Sigmoid colon (tissue), 7 donors: ENCODE measurements at places on chromosomes 2 and 18.
A peak's percentile ranks its signal among the peaks of the same experiment; 100 is the strongest.

DNA sequence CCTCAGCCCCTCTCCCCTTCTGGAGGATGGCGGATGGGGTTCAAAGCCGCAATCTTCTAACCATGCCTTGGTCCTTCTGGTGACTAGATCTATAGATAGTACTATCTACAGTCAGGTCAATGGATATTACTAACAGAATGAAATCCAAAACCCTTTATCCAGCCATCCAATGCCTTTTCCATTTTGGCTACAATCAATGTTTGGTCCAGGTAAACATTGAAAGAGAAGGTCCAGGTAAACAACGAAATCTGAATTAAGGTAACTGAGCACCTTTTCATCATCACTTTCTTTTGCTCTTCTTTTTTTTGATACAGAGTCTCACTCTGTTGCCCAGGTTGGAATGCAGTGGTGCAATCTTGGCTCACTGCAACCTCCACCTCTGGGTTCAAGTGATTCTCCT, 9.7 kb downstream of the PPP4R3B start:
- no peak for DNase-seq

- DNase-seq = no peak
Measured at GRCh38 chr2:4381773-4382172, 678.4 kb downstream of the DCDC2C start.

DNA sequence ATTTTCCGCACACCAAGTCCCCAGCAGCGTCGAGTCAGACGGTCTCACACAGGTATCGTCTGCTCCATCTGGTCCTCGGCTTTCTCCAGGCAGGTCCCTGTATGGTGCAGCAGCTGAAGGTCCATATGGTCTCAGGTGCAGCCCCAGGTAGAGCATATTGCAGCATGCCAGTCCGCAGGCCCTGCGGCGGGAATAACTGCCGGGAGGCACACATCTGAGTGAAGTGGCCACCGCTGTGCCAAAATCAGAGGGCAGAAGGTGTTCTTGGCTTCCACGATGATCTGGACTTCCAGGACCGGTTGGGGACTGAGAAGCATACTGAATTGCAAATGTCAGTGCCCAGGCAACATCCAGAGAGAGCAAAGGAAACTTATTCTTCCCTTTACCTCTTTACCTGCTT, 320.3 kb downstream of the RNF144A start:
- no peak for DNase-seq

GRCh38 chr2:226325526-226325925, 474.1 kb downstream of the IRS1 start:
- DNase-seq = no peak

DNA sequence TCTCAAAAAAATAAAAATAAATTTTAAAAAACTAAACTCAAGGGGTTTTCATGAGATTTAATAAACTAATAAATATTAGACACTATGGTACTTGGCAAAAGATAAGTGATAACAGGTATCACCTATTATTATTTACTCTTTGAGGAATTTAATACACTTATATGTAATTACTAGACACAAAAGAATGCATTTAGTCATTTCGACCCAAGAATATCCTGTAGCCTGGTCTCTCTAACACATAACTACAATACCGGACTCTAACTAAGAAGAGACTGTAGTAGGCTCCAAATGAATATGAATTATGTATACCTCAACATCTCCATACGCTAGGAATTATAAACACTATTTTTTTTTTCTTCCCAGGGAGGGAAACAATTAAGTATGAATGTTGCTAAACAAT, 850.7 kb downstream of the CPS1 start:
- no peak for DNase-seq

GRCh38 chr2:222038067-222038802, 260.6 kb downstream of the PAX3 start:
- DNase-seq = no peak

DNA sequence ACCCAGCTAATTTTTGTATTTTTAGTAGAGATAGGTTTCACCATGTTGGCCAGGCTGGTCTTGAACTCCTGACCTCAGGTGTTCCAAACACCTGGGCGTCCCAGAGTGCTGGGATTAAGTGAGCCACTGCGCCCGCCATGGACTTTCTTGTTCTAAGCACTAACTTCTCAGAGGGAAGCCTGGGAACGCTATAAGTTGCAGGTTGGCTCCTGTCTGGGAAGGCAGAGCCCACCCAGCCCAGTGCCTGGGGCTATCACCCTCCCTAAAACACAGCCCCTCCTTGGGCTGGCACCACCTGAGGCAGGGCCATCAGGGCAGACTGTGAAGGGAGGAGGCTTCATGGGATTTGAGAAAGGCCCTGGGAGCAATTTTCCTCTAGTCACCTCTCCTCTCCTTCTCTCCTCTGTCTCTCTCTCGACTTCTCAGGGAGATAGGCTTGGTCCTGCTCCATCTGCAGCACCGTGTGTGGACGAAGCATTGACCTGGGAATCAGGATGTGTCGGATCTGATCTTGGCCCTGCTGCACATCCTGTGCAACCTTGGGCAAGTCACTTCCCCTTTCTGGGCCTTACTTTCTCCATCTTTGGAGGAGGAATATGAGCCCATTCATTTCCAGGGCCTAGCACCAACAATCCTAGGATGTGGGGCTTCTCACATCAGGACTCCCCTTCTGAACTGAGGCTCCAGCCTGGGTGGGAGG, 10.9 kb downstream of the PSD4 start:
- no peak for DNase-seq

DNA sequence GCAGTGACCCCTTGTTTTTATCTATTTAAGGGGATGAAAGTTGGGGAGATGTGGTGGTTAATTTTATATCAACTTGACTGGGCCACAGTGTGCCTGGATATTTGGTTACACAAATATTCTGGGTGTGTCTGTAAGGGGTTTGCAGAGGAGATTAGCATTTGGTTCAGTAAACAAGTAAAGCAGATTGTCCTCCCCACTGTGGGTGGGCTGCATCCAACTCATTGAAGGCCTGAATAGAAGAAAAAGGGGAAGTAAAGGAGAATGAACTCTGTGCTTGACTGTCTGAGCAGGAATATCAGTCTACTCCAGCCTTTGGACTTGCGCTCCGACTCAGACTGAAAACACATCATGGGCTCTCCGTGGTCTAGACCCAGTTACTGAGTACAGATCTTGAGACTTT, 80.9 kb downstream of the GCA start:
- no peak for DNase-seq

DNA sequence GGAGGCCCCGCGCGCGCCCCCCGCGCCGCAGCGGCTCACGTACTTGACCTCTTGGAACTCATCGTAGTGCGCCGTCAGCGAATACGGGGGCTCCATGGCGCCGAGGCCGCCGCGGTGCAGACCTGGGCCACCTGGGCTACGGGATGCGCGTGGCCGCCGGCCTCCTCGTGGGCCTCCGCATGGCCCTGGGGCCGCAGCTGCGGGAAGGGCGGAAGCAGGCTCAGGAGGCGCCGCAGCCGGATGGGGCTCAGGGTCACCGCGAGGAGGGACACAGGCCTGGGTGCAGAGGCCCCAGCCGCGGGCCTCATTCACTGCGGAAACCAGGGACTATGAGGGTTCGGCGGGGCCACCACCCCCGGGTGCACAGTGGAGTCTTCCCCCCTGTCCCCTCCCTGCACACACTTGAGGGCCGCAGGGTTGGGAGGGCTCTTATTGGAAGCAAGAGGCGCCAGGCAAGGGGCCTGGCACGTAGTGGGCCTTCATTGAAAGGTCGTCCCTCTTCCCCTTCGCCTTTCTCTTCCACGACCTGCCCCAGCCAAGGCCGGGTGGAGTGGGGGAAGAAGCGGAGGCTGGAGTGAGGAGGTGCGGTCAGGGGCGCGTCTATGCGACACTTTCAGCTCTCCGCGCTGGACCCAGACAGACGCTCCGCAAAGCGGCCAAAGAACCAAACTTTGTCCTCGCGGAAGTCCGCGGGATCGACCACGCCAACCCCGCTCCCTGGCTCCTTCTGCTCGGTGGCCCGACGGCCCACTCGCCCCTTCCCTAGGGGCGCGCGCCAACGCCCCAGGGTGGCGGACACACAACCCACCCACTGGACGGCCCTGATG, 863 bp downstream of the ECEL1 start:
- peak; percentile 38 for DNase-seq

DNA sequence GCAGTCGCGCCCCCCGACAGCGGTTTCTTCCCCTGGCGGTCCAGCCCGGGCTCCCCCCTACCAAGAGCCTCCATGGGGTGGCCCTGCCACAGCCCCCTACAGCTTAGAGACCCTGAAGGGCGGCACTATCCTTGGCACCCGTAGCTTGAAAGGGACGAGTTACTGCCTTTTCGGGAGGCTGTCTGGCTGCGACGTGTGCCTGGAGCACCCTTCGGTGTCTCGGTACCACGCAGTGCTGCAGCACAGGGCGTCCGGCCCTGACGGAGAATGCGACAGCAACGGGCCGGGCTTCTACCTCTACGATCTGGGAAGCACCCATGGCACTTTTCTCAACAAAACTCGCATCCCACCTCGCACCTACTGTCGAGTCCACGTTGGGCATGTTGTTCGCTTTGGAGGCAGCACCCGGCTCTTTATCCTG, 475 bp downstream of the SLC4A1AP start:
- DNase-seq = no peak

DNA sequence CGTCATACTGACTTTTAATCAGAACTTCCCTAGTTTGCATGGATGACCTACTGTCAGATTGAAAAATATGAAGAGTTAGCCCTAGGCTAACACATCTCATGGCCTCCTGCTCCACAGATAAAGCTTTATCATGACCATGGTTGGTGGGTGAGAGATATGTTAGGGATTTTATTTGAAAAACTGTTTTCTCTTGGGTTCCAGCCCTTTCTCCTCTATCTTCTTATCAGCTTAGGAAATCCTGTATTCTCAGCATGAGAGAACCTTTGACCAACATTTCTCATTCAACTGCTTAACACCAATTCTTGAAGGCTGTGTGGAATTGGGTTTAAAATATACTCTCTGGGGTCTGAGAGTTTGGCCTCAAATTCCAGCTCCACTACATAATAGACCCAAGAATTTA, 1407.0 kb upstream of the CELF4 start:
- no peak for DNase-seq

DNA sequence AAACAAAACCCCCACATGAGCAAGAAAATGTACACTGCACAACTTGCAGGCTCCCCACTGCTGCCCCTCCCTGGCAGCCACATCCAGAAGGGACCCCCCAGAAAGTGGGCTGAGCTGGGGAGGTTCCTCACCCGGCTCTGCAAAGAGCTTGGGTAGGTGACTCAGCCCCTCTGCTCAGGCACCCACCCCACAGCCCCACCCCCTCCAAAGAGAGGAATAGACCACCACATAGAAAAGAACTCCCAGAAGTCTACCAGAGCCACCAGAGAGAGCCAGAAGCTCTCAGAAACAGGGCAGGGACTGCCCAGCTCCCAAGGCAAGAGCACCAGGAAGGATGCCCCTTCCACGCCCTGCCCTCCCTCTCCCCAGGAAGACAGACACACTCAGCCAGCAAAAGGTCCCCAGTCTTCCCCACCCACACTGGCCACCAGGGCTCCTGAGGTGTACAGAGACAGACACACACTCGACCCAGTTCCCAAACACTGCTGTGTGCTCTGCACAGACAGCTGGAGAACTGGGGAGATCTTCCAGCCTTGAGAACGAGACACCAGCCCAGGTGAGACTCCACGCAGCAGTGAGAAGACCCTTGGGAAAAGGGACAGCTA, 28.2 kb downstream of the BIN1 start:
- no peak for DNase-seq

DNA sequence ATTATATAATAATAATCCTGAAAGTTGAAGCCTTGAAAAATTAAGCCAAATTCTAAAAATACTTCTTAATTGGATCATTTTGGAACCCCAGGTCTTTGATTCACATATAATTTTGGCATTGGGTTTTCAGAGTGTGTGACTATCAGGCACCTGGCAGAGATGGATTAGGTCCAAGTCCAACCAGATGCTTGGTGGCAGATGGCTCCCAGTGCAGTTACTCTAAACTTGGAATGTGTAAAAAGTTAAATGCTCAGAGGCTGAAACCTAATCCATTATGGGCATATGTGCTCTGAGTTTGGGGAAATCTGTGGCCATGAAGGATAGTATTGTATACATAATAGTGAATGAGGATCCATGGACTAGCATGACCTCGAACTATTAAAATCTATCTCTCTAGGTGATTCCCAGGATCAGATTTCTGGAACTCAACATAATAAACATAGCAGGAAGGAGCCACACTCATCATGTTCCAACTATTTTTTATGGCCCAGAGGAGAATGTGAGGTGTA, 333.0 kb downstream of the RPRM start:
- DNase-seq = no peak

- no peak for DNase-seq
Measured at GRCh38 chr2:173354073-173354581, 545 bp upstream of the CDCA7 start.

- no peak for DNase-seq
Measured at GRCh38 chr2:207091928-207092327, 73.8 kb downstream of the KLF7 start.

GRCh38 chr2:73717251-73717606, 19.9 kb downstream of the TPRKB start:
- DNase-seq = no peak

DNA sequence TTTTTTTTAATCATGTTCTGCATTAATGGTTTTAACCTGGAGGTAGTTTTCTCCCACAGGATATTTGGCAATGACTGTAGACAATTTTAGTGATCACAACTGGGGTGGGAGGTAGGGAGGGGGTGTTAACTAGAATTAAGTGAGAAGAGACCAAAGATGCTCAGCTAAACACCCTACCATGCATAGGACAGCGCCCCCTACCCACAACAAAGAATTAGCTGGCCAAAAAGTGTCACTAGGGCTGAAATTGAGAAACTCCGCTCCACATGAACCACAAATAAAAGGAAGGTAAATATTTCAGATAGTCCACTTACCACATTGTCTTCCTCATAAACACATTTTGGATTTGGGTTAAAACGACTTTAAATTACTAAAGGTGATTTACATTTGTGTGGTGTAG, 942.6 kb downstream of the SUCLG1 start:
- DNase-seq = no peak

DNA sequence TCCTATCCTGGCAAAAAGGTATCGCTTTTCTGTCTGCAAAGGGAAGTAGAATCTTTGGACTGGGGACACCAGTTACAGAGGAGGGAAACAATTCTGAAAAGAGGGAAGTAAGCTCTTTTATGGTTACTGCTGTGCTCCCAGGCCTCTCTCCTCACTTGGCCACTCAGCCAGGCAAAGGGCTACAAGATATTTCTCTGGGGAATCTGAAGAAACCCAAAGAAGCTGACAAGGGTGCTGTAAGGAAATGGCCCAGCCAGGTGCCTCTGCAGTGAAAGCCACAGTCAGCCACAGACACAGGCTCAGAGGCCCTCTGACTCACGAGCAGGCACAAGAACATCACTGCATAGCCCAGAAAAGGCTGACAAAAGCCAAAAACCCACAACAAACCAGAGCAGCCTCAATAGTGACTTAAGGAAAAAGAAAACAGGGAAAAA, 5.8 kb downstream of the HDLBP start:
- no peak for DNase-seq

- DNase-seq = no peak
Measured at GRCh38 chr2:30262716-30263309, 31.5 kb downstream of the LBH start.

DNA sequence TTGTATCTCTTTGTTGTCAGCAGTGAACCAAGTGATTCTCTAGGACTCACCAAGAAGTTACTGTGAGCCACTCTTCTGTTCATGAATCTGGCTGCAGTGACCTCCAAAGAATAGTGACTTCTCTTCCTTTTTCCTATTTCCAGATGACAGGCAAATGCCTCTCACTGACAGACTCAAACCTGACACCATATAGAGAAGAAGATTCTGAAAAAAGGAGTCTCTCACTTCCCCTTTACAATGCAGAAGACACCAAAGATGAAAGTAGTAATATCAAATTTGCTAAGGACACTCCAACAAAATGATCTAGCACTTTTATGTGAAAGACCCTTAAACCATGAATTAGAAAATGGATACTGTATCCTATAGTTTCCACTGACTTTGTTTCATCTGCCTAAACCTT, 44.4 kb upstream of the SETBP1 start:
- DNase-seq = no peak
